Type B pancreatic cell (in vitro differentiated cells): ENCODE measurements at places on chromosomes 1 and 21.

- peaks cover 18% of the 10 kb centered on the region for H3K36me3 ChIP-seq
- H3K27ac ChIP-seq = no peak overlapping the region
- no peaks in the 10 kb centered on the region for H3K27me3 ChIP-seq
Observed at GRCh38 chr1:160226623-160227022, 21.4 kb downstream of the PEA15 start.

- H3K4me1 ChIP-seq = peaks cover 37% of the 10 kb centered on the region
- H3K36me3 ChIP-seq = no peaks in the 10 kb centered on the region
- no peak for DNase-seq
- H3K27ac ChIP-seq = no peak overlapping the region
- H3K27me3 ChIP-seq = peaks cover 8% of the 10 kb centered on the region
Observed at GRCh38 chr1:22328331-22329147, 123.1 kb upstream of the ZBTB40 start.

DNA sequence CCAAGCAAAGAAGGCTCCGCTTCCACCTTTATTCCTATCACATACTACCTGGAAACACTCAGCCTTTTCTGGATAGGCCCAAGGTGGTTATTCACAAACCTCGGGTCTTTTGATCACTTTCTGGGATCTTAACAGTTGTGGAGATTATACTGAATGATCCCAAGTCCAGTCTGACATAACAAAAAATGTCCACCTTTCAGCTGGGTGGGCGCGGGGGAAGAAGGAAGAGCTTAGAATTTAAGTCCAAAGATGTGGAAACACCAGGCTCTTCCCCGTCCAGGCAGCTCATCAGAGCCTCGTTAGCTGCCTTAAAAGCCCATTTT is 338 bp upstream of the C1orf53 start:
- no peaks in the 10 kb centered on the region for H3K36me3 ChIP-seq
- peak overlapping the region; percentile 89 for H3K4me3 ChIP-seq
- peak overlapping the region; percentile 89 for H3K27ac ChIP-seq

- H3K36me3 ChIP-seq = no peaks in the 10 kb centered on the region
- DNase-seq = no peak
- H3K27me3 ChIP-seq = no peaks in the 10 kb centered on the region
- H3K4me1 ChIP-seq = peaks cover 4% of the 10 kb centered on the region
- H3K4me3 ChIP-seq = no peak overlapping the region
- no peak overlapping the region for H3K27ac ChIP-seq
Observed at GRCh38 chr1:197621761-197622160, 153.5 kb downstream of the DENND1B start.

DNA sequence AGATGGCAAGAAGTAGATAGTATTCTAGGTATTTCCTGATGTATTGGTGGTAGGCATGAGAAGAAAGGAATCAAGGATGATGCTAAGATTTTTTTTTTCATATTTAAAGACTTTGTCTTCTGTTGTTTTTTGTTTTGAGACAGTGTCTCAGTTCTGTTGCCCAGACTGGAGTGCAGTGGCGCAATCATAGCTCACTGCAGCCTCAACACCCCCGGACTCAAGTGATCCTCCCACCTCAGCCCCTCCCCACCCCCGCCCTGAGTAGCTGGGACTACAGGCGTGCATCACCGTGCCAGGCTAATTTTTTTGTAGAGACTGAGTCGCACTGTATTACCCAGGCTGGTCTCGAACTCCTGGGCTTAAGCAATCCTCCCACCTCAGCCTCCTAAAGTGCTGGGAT is 2.8 kb upstream of the CAPZB start:
- DNase-seq = no peak
- peak overlapping the region; percentile 42 for H3K27ac ChIP-seq
- H3K4me1 ChIP-seq = peaks cover 17% of the 10 kb centered on the region
- peaks cover 6% of the 10 kb centered on the region for H3K36me3 ChIP-seq
- no peaks in the 10 kb centered on the region for H3K27me3 ChIP-seq

- H3K27me3 ChIP-seq = peaks cover 3% of the 10 kb centered on the region
- H3K36me3 ChIP-seq = no peaks in the 10 kb centered on the region
- H3K4me3 ChIP-seq = no peak overlapping the region
- no peak for DNase-seq
- H3K4me1 ChIP-seq = peaks cover 15% of the 10 kb centered on the region
- H3K27ac ChIP-seq = no peak overlapping the region
Observed at GRCh38 chr1:18931730-18932129, 24.7 kb downstream of the IFFO2 start.

DNA sequence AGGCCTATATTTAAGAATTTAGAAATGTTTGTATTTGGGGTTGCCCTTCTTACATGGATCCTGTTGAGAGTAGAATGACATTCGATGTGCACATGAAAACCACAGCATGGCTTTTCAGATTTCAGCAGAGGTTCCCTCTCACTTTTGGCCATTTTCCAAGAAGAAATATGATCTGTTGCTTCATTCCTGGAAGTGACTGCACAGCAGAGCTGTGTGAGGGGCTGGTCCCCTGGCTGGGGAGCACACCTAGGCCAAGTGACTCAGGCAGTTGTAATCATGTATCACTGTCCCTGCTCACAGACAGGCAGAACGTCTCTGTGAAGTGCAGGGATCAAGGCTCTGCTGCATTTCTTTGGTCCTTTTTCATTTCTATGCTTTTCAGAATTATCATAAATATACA is 32.3 kb downstream of the AGT start:
- H3K27me3 ChIP-seq = no peaks in the 10 kb centered on the region
- peak overlapping the region; percentile 42 for H3K27ac ChIP-seq
- H3K36me3 ChIP-seq = peaks cover 37% of the 10 kb centered on the region
- peaks cover 26% of the 10 kb centered on the region for H3K4me1 ChIP-seq
- DNase-seq = no peak

DNA sequence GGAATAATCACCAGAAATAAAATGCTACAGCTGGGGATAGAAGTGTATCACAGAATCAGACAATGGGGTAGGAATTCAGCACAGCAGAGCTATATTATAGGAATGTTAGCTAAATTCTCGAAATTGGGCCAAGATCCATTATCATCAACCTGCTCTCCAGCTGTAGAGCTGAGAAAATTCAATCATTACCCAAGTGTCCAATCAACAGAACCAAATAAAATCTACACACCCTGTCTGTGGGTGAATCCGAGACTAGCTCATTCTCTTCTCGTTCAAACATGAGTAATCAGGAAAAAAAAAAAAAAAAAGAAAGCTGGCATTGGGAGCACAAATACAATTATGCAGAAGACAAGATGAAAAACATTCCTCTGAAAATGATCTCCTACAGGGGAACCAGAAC is 119.2 kb downstream of the CDC7 start:
- peaks cover 5% of the 10 kb centered on the region for H3K4me1 ChIP-seq
- no peaks in the 10 kb centered on the region for H3K36me3 ChIP-seq
- H3K4me3 ChIP-seq = no peak overlapping the region
- no peak for DNase-seq
- H3K27ac ChIP-seq = no peak overlapping the region
- no peaks in the 10 kb centered on the region for H3K27me3 ChIP-seq

DNA sequence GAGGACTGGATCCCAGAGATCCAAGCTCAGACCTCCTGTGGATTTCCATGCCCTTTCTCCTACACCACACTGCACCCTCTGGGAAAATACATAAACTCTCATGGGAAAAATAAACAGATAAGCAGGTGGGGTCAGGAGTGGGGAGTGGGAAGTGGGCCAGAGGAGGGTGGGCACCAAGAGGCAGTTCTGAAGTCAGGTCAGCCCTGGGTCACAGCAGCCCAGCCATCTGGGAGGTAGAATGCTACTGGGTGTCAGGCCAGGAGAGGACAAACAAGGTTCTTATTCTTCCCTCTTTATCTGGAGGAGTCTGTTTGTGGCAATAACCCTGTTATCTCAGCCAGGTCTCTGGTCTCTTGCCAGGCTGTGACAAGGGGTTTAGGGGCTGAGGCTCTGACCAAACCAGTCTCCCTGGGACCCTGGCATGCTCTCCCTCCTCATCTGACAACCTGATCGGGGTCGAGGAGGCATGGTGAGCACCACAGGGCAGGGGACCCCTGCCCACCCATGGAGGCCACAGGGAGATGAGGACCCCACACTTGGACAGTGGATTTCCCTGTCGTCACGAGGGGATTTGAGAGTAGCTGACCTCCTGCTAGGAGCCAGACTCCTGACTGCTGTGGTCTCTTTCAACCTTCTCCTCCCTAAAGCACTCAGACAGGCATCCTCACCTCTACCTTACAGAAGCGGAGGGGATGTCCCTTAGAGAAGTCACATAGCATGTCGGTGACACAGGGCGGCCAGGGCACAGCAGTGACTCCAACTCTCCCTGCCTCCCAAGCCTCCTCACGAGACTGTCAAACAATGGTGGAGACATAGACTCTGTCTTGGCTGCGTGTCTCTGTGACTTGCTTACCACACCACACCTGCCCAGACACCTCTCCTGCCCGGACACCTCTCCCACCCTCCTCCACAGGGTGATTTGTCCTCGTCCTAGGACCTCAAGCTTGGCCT is 51.3 kb upstream of the IFFO2 start:
- H3K27me3 ChIP-seq = peaks cover 3% of the 10 kb centered on the region
- DNase-seq = peak; percentile 57
- no peak overlapping the region for H3K27ac ChIP-seq
- H3K36me3 ChIP-seq = no peaks in the 10 kb centered on the region
- H3K4me3 ChIP-seq = no peak overlapping the region
- peaks cover 38% of the 10 kb centered on the region for H3K4me1 ChIP-seq
